GM23248 (cell line): ENCODE measurements at places on chromosomes 1 and 21. TPM values are rescaled to one million over a fixed set of nuclear protein-coding genes. Genes with fewer than 3 reads are reported as not detected.
A peak's percentile ranks its signal among the peaks of the same experiment; 100 is the strongest.

Gene LINGO4
- total RNA-seq = not detected in 2 replicates

Gene LDLRAD1
- not detected in 2 replicates for total RNA-seq

Gene LCE1D
- total RNA-seq = not detected in 2 replicates

Gene FNDC10
- 7.7 and 9.8 TPM in 2 replicates for total RNA-seq

Gene AKR7A3
- total RNA-seq = 0.11 and 0.51 TPM in 2 replicates

Gene FOXE3
- 0.13 TPM in 1 of 2 replicates, not detected in the other for total RNA-seq

DNA sequence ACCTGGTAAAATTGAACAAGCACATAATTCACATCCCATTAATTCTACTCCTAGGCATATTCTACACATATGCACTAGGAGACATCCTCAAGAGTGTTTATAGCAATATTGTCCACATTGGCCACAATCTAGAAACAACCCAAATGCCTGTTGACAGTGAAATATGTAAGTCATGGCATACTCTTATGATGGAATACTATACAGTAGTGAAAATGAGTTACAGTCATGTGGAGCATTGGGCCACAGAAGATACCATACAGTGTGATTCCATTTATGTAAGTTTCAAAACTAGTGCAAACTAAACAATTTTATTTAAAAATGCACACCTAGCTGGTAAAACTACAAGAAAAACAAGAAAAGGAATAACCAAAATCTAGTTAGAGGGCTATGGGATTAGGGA lies 19.1 kb downstream of the CHIT1 start:
- DNase-seq = no peak

DNA sequence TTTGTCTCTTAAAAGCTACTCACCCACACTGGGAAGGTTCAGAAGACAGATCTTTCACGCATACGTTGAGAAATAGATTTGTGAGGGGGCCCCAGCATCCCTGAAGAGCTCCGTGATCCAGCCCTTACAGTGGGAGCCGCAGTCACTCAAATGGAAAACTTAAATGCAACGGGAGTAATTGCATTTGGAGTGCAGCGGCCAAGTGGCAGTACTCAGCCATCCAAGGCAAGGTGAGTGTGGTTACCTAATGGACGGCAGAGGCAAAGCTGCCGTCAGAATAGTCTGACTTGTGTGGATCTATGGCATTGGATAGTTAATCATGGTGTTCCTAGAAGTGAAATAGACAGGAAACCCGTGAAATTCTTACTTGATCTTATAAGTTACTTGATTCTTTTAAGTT lies 5.1 kb downstream of the SPSB1 start:
- no peak for DNase-seq

- no peak for DNase-seq
These were observed 171.4 kb upstream of the SNX7 start for GRCh38 chr1:98490099-98490498.

GRCh38 chr1:9344426-9345200 lies 51.9 kb downstream of the SPSB1 start:
- no peak for DNase-seq

DNA sequence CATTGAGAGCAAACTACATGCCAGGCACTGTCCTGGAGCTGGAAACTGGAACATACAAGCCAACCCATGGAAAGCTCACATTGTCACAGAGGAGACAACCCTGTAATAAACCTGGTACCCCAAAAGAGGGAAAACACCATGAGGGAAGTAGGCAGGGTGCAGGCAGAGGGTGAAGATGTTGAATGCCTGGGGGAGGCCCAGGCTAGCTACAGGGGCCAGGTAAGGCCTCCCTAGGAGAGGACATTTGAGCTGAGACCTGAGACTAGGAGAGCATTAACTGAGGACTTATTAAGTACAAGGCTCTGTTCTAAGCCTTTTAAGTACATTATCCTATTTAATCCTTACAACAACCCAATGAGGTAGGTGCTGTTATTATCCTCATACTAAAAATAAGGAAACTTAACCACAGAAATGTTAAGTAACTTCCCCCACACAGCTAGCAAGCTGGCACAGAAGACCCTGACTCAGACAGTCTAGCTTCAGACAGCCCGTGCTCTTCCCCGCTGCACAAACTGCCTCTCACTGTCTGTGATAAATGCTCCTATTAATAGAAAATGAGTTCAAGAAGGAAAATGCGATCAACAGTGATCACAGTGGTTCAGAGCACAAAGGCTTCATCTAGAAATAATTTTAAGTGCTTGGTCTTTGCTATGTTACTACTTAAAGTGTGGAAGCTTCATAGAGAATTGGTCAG lies 41.8 kb downstream of the ZNF281 start:
- peak; percentile 94 for DNase-seq

GRCh38 chr1:186878356-186878755 lies 49.6 kb downstream of the PLA2G4A start:
- DNase-seq = peak; percentile 62

DNA sequence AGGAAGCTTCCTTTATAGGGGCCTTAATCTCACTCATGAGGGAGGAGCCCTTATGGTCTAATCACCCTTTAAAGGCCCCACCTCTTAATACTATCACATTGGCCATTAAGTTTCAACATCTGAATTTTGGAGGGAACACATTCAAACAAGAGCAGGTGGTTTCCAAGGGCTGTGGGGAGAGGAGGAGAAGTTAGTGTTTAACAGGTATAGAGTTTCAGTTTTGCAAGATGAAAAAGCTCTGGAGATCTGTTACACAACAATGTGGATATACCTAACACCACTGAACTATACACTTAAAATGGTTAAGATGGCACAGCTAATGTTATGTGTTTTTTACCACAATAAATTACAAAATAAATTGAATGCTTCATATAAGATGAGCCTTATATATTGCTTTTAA lies 113.4 kb upstream of the DNAH14 start:
- no peak for DNase-seq

DNA sequence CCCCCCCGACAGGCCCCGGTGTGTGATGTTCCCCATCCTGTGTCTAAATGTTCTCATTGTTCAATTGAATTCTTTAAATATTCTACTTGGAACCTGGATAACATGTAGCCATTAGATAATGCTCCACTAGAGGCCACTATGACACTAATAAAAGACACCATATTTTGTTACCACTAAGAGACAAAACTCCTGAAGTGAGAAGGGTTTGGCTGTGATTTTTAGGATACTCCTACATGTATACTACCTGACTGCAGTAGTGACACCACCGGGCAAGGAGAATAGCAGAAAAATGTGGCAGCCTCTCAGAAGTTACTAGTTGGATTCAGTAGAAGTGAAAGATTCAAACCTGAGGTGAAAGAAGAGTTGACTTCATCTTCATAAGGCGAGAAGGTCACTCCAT lies 36.0 kb downstream of the F5 start:
- DNase-seq = peak; percentile 65

GRCh38 chr1:210087058-210087457 lies 145.5 kb upstream of the SERTAD4 start:
- no peak for DNase-seq

DNA sequence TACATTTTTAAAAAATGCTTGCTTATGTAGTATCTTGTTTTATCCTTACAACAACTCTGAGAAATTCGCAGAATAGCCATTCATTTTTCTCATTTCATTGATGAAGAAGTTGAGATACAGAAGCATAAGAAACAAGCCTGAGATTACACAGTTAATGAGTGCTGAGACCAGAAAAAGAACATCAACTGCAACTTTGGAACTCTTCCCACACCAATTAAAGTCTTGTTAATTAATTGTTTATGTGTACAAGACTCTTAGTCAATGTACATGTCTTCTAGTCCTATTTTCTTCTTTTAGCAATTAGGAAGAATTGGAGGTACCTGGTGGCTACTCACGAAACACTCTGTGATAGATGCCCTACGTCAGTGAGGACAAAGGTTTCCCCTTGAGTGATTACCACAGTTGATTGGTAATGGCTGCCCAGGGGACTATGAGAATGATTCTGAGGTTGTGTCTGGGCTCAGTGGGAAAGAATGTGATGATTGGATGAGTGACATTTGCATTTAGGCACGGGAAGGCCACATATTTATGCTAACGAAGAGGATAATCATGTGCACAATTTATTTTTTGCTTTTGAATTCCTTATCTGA lies 187.4 kb upstream of the KCNK2 start:
- DNase-seq = no peak

DNA sequence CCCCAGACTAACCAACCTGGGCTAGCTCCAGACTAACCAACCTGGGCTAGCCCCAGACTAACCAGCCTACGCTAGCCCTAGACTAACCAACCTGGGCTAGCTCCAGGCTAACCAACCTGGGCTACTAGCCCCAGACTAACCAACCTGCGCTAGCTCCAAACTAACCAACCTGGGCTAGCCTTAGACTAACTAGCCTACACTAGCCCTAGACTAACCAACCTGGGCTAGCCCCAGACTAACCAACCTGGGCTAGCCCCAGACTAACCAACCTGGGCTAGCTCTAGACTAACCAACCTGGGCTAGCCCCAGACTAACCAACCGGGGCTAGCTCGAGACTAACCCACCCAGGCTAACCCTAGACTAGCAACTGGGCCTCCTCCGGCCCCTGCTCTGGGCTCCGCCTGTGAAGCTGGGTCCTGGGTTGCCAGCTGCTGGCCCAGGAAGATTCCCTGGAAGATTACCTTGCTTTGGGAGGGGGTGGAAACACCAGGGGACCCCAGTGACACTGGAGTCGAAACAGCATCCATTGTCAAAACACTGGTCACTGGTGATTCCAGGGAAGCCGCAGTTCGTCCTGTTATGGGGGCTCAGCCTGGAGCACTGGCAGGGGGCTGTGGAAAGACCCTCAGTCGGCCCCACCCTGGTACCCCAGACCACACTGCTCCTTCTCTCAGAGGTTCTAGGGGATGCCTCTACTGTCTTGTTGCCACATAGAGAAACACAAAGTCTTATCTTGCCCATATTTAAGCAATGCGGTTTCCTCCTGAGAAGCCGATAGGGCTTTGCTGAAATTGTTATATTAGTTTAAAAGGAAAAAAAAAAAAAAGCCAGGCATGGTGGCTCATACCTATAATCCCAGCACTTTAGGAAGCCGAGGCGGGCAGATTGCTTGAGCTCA lies 1.1 kb downstream of the TFF2 start:
- no peak for DNase-seq

DNA sequence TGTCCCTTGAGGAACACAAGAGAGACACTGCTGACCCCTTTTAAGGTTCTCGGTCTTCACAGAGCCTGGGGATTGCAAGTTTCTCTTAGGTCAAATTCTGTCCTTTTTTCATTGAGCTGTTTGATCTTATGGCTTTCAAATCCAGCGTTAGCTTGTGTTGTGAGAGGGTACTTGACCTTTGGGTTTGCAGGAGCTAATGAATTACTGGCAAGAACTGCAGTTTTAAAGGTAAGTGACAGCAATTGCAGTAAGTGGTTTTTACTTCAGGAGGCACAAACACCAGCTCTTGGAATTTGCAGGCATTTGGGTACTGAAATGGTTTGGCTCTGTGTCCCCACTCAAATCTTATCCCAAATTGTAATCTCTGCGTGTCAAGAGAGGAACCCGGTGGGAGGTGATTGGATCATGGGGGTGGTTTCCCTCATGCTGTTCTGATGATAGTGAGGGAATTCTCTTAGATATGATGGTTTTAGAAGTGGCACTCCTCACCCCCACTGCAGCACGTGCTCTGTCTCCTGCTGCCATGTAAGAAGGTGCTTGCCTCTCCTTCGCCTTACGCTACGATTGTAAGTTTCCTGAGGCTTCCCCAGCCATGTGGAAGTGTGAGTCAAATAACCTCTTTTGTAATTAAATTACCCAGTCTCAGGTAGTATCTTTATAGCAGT lies 134.5 kb upstream of the LYPLAL1 start:
- no peak for DNase-seq
